ENCODE measurements at places on chromosomes 13 and 19.

DNA sequence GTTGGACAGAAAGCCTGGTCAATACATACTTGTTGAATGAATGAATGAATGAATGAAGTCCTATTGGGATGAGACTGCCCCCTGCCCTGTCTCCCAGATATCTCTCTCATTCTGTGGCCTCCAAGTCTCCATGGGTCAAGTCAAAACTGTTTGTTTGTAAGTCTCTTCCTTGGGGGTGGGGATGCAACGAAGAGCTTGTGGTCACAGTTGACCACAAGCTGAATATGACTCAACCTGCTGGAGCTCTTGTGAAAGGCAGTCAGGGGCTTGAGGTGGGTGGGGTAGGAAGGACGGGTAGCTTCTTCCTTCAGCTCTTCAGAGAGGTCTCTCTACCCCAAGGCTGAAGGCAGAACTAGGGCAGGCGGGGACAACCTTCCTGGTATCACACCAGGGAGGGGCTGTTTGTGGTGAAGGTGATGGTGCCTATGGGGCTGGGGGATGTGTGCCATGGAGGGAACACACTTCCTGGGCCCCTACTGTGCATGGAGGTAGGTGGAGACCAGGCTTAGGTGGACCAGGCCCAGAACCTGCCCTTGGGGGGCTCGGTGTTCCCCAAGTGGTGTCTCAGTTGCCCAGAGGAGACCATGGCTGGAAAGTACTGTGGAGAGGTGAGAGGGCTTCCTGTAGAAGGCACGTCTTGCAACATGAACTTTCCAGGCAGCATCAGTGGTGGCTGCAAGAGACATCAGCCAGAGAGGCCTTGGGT lies 8.0 kb downstream of the MYO1F start:
- DNase-seq = no peak

DNA sequence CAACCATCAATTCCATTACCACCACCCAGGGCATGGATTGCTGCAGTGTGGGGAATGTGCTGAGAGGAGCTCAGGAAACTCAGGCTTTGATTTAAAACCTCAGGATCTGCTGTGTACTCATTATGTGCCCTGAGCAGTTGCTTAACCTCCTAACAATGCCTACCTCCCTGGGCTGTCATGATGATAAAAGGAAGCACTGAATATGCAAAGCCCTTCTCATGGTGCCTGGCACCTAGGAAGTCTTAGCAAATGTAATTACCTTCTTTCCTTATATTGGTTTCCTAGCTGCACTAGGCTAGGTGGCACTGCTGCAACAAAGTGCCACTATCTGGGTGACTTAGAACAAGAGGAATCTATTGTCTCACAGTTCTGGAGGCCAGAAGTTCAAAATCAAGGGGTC lies 62.2 kb downstream of the KCTD12 start:
- peak; percentile 13 for DNase-seq

GRCh38 chr19:661427-662196 lies 1.4 kb downstream of the RNF126 start:
- DNase-seq = no peak

DNA sequence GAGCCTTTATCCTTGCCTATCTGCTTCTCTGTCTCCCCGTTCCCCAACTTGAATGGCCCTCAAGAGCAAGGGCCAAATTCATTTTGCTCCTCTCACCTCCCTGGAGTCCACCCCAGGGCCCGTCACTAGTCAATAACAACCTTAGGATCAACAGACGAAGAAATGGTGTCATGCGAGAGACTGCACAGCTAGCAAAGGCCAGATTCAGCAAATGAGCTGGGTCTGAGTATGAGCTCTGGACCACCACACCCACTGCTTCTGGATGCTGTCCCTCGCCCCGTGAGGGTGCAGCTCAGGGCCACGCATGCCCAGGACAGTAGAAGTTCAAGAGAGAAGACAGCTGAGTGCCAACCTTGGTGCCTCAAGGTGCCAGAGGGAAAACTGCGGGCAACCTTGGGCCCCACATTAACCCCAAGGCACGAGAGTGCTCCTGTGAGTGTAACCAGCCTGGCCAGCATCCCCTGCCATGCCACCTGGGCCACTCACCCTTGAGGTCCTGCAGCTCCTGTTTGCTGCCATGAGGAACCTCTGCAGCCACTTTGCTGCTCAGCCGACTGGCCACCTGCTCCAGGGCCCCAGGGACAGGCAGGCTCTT lies 11.8 kb upstream of the AKAP8L start:
- no peak for DNase-seq

GRCh38 chr19:53019684-53020083 lies 6.0 kb downstream of the ERVV-1 start:
- DNase-seq = peak; percentile 57

DNA sequence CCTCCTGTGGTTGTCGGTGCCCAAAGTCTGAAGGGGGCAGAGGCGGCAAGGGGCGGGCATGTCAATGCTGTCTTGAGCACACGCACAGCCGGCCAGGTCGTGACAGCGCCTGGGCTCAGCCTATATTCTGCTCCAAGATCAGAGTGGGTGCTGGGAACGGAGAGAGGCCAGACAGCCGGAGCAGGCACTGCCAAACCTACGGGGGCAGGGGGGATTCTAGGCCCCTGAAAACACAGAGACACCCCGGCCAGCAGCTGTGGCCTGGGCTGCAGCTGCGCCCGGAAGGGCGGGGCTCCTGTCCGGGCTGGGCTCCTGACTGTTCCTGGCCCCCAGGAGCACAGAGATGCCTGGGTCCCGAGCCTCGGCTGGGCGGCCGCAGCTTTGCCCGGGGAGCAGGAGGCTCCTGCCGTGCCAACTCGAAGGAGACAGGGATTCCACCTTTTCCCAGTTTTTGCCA lies 2662.9 kb upstream of the PCDH20 start:
- DNase-seq = peak; percentile 27
